ENCODE measurements at places on chromosomes 6 and 20.

DNA sequence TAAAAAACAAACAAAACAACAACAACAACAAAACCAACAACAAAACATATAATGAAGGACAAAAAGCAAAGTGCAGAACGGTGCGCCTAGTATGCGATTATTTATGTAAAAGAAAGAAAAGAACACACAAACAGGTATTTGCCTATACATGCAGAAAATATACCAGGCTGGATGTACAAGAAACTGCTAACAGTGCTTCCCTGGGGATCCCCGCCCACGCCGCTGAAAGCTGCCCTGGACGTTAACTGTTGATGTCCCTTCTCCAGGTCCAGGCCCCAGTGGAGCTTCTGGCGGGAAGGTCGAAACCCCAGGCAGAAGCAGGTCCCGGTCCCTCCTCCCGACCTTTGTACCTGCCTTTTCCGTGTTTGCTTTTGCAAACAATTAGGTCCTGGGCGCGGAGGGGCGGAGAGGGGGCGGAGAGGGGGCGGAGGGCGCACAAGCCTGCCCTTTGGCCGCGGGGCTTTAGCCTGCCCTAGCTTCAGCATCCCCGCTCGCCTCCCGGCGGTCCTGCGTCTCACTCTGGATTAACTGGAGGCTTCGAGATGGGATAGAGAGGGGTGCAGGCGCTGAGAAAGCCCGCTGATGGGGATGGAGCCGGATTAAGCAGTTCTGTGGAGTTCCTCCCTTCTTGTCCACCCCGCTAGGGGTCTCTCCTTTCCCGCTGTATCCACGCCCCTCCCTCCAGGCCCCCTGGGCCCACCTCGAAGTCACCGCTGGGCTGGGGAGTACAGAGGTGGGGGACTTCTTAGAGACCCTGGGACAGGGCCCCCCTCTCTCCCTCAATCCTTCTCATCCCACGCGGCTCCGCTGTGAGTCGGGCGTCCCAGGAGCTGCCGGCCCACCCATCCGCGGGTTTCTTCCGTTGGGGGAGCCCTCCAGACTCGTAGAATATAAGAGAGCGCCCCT is 8.2 kb upstream of the AHCY start:
- DNase-seq, result no peak

DNA sequence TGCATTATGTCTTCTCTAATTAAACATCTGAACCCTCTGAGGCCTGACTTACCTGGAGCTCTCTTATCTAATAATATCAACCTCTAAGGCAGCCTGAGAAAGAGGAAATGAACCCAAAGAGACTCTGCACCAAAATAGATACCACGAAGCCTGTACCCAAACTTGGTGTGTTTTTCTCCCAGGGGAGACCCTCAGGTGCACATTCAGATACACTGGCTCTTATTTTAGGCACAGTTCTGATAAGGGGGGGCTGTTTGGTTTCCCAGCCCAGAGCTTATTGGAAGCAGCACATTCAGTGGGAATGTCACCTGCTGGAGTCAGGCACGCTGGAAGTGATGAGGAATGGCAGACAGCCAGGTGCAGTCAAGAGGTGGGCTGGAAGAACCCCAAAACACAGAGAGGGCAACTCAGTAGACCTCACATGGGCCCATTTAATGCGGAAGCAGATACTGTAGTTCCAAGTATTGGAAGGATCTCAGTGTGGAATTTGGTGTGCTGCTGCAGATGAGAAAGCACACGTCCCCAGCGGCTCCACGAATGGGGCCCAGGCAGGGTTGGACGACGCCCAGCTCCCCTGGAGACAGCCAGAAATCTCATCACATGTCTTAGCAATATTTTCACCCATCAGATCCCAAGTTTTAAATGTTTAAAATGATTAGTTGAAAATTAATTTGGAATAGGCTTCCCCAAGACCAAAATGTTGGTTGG is 9.7 kb upstream of the CCR6 start:
- no peak for DNase-seq

DNA sequence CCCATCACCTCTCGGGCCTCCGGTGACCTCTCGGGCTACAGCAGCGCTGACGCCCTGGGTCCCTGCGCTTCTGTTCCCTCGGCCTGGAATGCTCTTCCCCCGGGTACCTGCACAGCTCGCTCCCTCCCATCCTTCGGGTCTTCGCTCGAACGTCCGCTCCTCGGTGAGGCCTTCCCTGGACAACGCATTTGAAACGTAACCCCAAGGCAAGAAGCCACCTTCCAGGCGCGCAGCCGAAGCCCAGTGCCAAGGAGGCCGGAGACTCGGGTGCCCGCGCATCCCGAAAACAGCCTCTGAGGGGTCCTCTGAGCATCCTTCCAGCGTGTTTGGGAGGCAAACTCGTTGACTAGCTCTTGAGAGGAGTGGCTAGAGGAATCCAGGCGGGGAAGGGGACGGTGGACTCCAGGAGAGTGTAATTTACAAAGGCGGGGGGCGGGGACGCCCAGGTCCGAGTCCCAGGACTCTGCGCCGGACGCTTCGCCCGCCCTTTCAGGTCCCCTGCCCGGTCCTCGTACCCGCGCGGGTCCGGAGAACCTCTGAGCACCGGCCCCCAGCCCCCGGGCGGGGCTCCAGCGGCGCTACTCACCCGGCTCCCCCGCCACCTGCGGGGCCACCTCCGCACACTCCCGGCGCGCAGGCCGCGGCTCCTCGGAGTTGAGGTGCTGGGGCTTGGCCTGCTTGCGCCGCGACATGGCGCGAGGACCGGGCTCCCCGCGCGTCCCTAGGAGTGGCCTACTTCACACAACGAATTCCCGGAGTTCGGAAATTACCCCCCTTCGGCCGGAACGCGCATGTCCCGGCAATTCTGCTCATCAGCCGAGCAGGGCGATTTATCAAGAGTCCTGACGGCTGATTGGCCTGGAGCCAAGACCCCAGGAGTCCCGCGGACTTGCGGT is 86.8 kb downstream of the ZFP64 start:
- no peak for DNase-seq

GRCh38 chr6:110699780-110700179 is 115.5 kb downstream of the CDK19 start:
- no peak for DNase-seq

- no peak for DNase-seq
Measured at GRCh38 chr20:43982886-43983285, 68.2 kb downstream of the TOX2 start.

GRCh38 chr6:169395080-169395805 is 141.6 kb upstream of the THBS2 start:
- DNase-seq, result no peak
